ENCODE measurements at places on chromosomes 6 and 20. TPM values are rescaled to one million over a fixed set of nuclear protein-coding genes. Genes with fewer than 3 reads are reported as not detected.

Gene RSPH9
- not detected for total RNA-seq

GRCh38 chr6:41075651-41076626, 3.2 kb downstream of the NFYA start:
- H3K27me3 ChIP-seq: no peaks in the 10 kb centered on the region
- no peak for DNase-seq
- H3K27ac ChIP-seq: peak overlapping the region; percentile 41
- peak overlapping the region; percentile 98 for H3K4me3 ChIP-seq
- peaks cover 60% of the 10 kb centered on the region for H3K4me1 ChIP-seq
- peaks cover 56% of the 10 kb centered on the region for H3K36me3 ChIP-seq

Gene PSORS1C2
- not detected for total RNA-seq

GRCh38 chr6:118708744-118709143, 57.4 kb upstream of the CEP85L start:
- no peak for DNase-seq
- H3K4me1 ChIP-seq: peaks cover 79% of the 10 kb centered on the region
- peak overlapping the region; percentile 96 for H3K27ac ChIP-seq
- peak overlapping the region; percentile 97 for H3K4me3 ChIP-seq

DNA sequence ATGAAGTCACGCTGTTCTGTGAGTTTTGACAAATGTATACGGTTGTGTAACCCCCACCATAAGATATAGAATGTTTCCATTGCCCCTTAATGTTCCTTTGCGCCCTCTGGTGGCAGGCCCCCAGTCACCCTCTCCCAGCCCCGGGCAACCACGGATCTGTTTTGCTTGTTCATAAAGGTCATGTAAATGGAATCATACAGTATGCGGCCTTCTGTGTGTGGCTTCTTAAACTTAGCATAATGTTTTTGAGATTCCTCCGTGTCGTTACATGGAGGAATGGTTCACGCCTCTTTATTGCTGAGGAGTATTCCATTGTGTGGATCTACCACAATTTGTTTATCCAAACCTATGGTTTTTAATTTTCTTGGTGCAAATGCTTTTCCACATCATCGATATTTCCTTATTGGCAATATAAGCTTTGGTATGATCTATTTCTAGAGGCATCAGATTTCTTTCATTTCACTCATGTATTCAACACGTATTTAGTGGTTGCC, 28.4 kb downstream of the LYRM2 start:
- DNase-seq: peak; percentile 57
- H3K27me3 ChIP-seq: no peaks in the 10 kb centered on the region
- no peaks in the 10 kb centered on the region for H3K36me3 ChIP-seq
- no peaks in the 10 kb centered on the region for H3K4me1 ChIP-seq
- no peak overlapping the region for H3K4me3 ChIP-seq
- no peak overlapping the region for H3K27ac ChIP-seq

Gene MOXD1
- total RNA-seq: not detected
